ENCODE measurements at places on chromosomes 4 and X. TPM values are rescaled to one million over a fixed set of nuclear protein-coding genes. Genes with fewer than 3 reads are reported as not detected.

Gene SYNPO2
- total RNA-seq: 3.4 TPM

Gene RAB33A
- total RNA-seq: 4.9 TPM

Gene SLC6A8
- 68.6 TPM for total RNA-seq

Gene MAPK10
- total RNA-seq: 10.3 TPM

DNA sequence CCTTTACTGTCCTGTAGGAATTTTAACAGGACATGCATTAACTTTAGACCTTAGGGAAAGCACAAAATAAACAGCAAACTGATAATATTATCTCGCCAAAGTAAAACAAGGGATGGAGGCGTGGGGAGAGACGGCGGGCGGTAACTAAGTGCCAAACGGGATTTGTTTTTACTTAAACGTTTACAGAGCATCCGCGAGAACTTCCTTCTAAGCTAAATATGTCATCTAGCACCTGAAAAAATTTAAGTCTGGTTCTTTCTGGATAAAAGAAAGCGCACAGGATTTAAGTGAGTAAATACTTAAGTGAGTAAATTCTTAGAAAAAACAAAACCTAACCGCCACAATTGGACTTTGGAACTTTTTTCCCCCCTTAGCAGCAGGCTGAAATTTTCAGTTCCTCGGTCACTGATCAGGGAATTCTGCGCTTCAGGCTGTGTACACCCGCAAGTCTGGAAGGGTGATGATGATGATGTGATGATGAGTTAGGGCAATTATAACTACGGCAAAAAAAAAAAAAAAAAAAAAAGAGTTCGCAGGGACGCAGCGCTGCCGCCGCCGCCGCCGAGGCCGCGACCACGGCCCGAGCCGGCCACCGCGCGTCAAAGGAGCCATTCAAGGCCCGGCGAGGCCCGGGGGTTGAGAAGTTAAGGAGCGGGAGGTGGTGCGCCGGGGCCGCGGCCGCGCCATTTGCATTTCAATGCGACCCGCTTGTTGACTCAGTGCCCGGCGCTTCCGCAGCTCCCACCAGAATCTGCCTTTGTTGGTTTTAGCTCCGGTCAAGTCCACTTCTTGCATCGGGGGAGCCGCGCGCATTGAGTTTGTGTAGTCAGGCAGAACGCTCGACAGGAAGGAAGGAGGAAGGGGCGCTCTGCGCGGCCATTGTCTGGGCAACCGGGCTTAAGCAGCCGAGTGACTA, 108.8 kb downstream of the SPRY1 start:
- peak; percentile 99 for DNase-seq
- H3K27me3 ChIP-seq: no peaks in the 10 kb centered on the region
- H3K27ac ChIP-seq: peak overlapping the region; percentile 98
- peak overlapping the region; percentile 43 for H3K4me3 ChIP-seq
- H3K4me1 ChIP-seq: peaks cover 34% of the 10 kb centered on the region

DNA sequence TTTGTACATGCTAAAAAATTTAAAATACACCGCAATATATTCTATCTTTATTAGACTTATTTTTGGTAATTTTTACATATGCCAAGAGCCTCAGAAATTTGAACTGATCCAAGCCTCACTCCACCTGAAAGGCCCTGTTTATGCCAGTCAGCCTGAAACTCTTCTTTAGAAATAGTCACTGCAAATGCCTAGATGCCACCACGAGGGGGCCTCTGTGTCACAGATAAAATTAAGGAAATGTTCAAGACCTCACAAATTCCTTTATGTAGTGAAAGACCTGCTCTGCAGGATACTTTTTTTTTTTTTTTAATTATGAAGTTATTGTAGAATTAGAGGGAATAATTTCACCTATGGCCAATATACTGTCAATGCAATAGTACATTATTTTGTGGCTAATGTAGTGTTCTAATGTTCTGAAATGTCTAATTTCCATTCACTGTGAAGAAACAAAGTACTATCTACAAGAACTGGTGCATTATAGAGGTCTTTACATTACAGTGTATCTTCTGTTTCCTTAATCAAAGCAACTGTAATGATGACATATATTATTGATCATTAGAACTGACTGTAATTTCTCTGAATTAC, 69.8 kb downstream of the DTHD1 start:
- H3K27me3 ChIP-seq: no peaks in the 10 kb centered on the region
- no peaks in the 10 kb centered on the region for H3K36me3 ChIP-seq

DNA sequence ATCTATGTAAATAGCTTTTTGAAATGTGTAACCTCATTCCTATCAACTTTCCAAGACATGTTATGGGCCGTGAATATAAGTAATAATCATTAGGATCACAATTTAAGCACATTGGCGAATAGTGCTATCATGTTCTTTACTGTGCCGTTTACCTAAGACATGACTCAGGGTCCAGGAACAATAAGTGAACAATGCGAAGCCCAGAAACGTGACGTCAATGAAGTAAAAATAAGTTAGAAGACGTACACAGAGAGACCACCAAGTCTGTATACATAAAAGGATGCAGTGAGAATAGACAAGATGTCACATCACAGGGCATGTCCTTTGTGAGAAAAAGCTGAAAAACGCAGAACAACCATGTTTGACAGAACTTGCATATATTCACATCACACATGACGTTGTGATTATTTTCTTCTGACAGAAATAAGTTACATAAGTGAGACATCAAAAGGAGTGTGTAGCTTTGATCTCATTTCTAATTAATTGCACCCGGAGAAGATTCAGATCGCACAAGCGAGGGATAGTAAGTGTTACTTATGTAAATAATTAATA, 49.4 kb upstream of the FAT1 start:
- no peaks in the 10 kb centered on the region for H3K27me3 ChIP-seq
- no peak overlapping the region for H3K27ac ChIP-seq
- no peaks in the 10 kb centered on the region for H3K36me3 ChIP-seq
- no peak overlapping the region for H3K4me3 ChIP-seq

DNA sequence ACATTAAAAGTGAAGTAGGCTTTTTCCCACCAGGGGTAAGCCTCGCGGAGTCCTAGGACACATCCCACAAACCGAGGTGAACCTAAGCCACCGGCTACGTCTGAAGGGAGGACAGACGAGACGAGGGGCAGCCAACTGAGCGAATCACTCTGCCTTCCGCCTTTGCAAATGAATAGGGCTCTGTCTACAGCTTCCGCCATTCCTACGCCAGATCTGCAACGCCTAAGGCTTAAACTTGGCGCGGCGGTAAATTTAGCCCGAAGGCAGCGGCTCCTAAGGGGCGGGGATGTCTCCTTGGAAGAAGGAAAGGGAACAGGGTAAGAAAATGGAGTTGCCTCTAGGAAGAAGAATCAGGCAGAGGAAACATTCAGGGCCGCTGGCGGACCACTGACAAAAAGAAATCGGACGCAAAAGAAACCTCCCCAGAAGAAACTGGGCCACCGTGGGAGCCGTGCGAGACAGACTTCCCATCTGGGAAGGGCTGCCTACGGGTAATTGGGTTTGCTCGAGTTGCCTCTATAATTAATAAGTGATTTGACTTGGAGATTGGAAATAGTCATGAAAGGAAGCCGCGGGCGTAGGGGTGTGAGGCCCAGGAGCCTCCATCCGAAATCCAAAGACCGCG, 90.5 kb downstream of the BCOR start:
- peak overlapping the region; percentile 58 for H3K4me3 ChIP-seq
- H3K27ac ChIP-seq: no peak overlapping the region
- peaks cover 28% of the 10 kb centered on the region for H3K4me1 ChIP-seq
- H3K36me3 ChIP-seq: no peaks in the 10 kb centered on the region

GRCh38 chrX:88425739-88426138, 321.3 kb upstream of the CPXCR1 start:
- no peak overlapping the region for H3K27ac ChIP-seq
- no peaks in the 10 kb centered on the region for H3K4me1 ChIP-seq
- H3K36me3 ChIP-seq: no peaks in the 10 kb centered on the region

DNA sequence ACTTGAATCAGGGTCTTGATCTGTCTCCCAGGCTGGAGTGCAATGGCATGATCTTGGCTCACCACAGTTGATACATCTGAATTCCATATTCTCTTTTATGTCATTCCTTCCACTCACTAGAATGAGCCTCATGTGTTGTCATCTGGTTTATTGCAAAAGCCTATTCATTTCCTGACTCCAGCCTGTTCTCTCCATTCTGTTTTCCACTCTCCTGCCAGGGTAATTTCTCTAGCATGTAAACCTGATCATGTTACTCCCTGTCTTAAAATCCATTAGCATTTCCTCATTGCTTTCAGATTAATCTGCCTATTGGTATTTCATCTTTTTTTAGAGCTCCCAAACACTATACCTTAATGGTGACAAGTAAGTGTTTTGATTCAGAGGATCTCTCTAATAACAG, 4.3 kb upstream of the DDX60L start:
- H3K27me3 ChIP-seq: peaks cover 10% of the 10 kb centered on the region
- H3K27ac ChIP-seq: no peak overlapping the region
- H3K36me3 ChIP-seq: no peaks in the 10 kb centered on the region
- H3K4me3 ChIP-seq: no peak overlapping the region

DNA sequence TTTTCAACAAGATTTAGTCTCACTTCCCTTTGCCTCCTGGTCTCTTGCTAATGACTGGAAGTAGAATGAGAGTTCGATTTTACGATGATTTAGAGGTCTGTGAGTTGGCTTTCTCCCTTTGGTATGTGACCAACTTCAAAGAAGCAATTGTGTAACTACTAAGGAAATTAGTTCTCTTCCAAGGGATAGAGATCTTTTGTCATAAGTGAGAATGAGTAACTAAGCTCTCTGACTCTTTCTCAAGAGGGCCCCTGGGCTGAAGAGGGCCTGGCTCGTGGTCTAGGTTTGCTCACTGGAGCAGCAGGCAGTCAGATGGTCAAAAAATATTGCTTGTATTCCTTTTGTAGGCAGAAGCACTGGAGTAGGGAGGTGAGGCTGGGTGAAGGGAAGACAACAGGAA, 176.3 kb downstream of the ENOX2 start:
- DNase-seq: no peak
- H3K4me3 ChIP-seq: no peak overlapping the region
- no peak overlapping the region for H3K27ac ChIP-seq
- no peaks in the 10 kb centered on the region for H3K27me3 ChIP-seq
- no peaks in the 10 kb centered on the region for H3K4me1 ChIP-seq
- H3K36me3 ChIP-seq: peaks cover 5% of the 10 kb centered on the region

DNA sequence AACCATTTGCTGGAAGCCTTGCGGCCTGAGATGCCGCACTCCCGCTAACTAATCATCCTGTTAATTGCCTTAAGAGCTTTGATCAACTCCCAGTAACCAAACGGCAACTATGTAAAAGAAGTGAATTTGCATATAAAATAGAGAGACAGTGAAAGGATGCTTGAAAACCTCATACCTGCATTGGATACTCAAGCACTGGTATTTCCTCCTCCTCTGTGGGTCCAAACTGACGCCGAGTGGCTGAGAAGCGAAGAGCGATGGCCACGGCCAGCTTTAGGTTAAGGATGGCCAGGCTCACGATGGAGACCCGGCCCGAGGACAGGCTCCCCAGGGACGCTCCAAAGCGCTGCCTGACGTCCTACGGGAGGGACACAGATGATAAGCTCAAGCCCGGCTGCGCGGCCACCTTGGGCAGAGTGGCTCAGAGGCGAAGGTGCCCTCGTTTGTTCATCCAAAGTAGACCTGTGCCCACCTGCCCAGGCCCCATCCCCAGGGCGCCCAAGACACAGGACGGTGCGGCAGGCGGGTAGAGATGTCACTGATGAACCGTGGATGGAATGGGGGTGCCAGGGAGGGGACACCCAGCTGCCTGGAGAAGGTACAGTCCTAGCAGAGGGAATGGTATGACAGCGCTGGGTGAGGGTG, 43.6 kb downstream of the ACOX3 start:
- H3K27me3 ChIP-seq: no peaks in the 10 kb centered on the region
- DNase-seq: peak; percentile 69
- H3K36me3 ChIP-seq: no peaks in the 10 kb centered on the region
- no peak overlapping the region for H3K27ac ChIP-seq
- H3K4me1 ChIP-seq: peaks cover 9% of the 10 kb centered on the region

GRCh38 chr4:48661391-48661790, 118.7 kb downstream of the FRYL start:
- no peaks in the 10 kb centered on the region for H3K4me1 ChIP-seq
- H3K27me3 ChIP-seq: no peaks in the 10 kb centered on the region
- H3K36me3 ChIP-seq: no peaks in the 10 kb centered on the region
- no peak for DNase-seq
- no peak overlapping the region for H3K27ac ChIP-seq
- H3K4me3 ChIP-seq: no peak overlapping the region

Measured in GM23338 (cell line).